ENCODE measurements at places on chromosomes 2 and 18.

DNA sequence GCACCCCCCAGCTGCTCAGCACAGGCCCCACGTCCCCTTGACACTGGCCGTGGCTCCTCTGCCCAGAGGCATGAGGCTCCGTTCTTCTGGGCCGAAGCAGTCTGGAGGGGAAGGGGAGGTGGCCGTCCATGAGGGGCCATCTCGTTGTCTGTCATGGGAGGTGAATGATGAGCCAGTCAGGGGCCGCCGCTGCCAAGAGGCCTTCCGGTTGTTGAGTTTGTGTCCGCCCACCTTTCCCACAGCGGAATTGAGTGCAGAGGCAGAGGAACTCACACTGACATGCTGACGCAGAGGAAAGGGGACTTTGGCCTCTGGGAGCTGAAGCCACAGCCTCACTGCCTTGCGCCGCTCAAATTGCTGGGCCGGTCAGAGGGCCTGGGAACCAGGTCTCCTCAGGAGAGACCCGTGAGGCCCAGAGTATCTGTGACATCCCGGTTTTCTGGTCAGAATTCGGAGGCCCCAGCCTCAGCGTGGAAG, 268.4 kb downstream of the ATAD2B start:
- peak; percentile 62 for DNase-seq

- DNase-seq = no peak
Observed at GRCh38 chr18:64273724-64274123, 124.8 kb upstream of the LINC00305 start.

DNA sequence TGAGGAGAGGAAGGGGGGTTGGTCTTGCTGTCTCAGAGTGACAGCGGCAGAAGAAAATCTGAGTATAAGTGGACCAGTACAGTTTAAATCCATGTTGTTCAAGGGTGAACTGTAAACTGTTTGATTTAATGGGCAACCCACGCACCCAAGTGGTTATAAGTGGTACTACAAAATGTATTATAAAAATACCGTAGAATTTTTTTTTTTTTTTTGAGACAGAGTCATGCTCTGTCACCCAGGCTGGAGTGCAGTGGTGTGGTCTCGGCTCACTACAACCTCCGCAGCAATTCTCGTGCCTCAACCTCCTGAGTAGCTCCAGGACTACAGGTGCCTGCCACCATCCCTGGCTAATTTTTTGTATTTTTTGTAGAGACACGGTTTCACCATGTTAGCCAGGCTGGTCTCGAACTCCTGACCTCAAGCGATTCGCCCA, 2.1 kb upstream of the CHCHD5 start:
- DNase-seq = no peak

- DNase-seq = no peak
Observed at GRCh38 chr2:109293663-109294062, 164.7 kb downstream of the SH3RF3 start.

DNA sequence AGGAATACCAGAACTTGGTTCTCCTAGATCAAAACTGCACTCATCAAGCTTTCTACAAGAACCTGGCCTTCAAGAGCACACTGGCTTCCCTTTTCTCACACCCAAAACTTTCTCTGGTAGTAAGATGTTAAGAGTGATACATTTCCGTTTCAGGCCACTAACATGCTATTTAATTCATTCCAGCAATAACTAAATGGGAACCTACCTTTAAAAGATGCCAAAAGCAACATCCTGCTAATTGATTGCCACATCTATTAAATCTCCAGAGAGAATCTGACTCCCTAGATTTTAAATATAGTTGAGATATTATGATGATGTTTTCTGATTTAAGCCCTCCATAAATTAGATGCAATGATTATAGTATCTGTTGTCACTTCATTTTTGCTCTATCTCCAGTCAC, 71.6 kb downstream of the KCTD18 start:
- no peak for DNase-seq

DNA sequence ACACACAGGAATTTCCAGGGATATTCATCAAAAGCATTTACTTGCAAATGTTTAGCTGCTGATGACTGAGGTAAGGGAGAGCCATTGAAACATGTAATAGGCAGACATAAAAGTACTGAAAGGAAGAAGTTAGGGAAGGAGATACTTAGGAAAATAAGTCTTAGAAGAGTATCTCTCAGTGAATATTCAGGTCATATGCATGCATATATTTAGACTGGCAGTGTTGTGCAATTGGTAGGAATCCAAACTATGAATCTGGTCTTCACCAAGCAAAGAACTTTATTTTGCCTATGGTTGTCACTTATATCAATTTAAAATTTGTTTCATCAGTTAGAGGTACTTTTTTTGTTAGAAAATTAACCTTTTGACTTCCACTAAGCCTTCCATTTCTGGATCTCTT, 1490.7 kb downstream of the SUCLG1 start:
- no peak for DNase-seq

DNA sequence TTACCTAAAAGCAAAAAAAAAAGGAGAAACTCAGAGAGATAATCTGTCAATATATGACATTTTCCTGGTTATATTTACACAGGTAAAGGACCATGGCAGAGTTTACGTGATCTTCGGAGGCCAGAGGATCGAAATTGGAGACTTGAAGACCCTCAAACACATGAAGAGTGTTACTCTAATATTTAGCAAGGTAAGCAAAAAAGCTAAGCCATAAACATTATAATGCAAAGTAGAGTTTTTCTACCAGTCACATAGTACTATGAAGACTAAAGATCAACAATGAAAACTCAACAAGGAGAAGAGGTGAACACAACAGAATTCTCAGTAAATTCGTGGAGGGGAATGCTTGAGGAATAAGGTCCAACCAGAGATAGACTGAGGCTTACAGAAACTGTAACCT, 78.5 kb downstream of the L3MBTL4 start:
- DNase-seq = no peak
